AG04449 (cell line): ENCODE measurements at places on chromosomes 16 and 17.

GRCh38 chr16:86928523-86929011 lies 350.2 kb downstream of the FOXL1 start:
- DNase-seq, result no peak

DNA sequence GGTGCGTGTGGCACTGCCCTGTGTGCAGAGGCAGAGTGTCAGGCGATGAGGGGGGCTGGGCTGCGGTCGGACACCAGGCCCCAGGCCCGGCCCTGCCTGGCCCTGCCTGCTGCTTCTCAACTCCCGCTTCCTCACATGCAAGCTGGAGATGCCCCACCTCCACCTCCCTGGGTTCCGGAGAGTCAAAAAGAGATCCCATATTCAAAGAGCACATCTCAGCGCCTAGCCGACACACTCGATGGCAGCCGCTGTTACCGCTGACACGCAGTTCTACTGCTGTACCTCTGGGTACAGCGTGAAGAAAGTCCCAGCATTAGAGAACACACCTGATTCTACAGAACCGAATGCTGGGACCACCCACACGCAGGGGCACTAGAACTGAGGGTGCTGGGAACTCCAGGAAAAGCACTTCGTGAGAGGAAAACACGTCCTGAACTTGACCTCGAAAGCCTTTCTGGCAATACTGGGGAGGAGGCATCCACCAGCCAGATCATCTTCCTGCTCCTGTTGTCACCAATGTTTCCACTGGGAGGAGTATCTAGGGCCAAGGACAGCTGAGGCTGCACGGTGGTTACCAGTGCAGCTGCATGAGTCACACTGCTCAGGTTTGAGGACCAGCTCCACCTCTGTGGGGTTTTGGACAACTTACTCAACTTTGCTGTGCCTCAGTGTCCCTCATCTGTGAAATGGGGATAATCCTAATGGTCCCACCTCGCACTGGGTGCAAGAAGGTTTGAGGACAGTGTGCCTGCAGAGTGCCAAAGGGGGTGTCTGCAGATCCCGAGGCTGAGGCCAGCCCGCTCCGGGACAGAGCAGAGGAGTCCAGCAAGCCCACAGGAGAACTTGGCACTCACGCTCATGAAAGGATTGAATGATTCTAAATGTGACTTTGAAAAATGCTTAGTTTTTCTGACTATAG lies 100.4 kb upstream of the DNAH17 start:
- no peak for DNase-seq

- peak; percentile 96 for DNase-seq
These were observed 15.9 kb downstream of the TMEM92 start for GRCh38 chr17:50289991-50290702.

GRCh38 chr16:31157136-31157535 lies 7.3 kb upstream of the PRSS36 start:
- DNase-seq, result no peak

- DNase-seq, result no peak
These were observed 206.0 kb downstream of the CYB561 start for GRCh38 chr17:63240106-63240505.

DNA sequence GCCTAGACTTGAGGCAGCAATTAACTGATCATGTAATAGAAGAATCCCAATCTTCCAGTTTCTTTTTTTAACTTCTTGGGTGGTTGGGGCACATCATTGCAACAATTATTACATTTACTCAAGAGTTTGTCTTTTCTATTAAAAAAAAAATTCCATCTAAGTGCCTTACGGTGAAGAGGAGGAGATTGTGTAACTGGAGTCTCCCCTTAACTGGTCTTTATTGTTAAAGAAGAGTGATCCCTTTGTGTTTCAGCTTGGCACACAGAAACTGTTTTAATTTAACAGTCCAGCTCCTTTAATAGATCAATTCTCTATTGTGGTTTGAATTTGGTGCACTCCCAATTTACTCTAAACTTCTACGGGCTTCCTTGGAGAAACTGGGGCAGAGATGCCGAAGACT lies 75.2 kb downstream of the FTO start:
- DNase-seq, result no peak

GRCh38 chr16:19767497-19767896 lies 49.4 kb downstream of the IQCK start:
- no peak for DNase-seq

- no peak for DNase-seq
These were observed 133.6 kb downstream of the AATF start for GRCh38 chr17:37082311-37082860.

- DNase-seq, result no peak
These were observed 5.3 kb downstream of the FAM234A start for GRCh38 chr16:239948-240277.

DNA sequence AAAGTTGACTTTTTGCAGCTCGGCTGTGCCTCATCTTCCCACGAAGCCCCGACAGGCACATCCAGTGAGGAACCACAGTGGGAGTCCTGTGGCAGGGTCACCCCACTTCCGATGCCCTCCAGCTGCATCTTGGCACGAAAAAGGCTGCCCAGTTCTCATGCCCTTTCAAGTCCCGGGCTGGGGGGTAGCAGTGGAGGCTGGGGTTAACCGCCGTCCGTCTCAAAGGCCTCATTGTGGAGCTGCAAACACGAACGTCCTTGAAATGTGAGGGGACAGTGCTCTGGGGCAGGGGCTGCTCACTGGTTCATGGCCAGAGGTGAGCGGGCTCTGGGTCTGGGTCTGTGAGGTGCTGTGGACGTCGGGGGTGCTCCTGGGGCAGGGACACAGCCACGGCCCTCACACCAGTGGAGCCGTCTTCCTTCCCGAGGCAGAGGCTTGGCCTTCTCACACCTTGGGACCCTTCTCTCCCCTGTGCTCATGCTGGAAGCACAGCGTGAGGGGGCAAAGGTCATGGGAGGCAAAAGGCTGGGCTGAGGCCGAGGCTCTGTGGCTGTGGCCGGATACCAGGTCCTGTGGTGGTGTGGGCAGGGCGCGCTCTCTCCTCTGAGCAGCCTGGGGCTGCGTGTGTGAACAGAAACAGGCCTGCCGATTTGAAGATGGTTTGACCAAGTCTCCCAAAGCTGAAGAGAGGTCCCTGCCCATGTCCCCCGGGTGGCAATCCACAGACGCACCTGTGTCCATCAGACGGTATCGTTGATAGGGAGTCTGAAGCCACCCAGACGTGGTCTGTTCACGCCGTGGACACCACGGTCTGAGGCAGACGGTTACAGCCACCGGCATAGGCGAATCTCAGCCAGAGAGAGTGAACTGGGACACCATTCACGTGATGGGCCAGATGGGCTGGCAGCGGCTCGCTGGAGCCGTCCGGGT lies 3.1 kb upstream of the MC1R start:
- DNase-seq, result no peak

DNA sequence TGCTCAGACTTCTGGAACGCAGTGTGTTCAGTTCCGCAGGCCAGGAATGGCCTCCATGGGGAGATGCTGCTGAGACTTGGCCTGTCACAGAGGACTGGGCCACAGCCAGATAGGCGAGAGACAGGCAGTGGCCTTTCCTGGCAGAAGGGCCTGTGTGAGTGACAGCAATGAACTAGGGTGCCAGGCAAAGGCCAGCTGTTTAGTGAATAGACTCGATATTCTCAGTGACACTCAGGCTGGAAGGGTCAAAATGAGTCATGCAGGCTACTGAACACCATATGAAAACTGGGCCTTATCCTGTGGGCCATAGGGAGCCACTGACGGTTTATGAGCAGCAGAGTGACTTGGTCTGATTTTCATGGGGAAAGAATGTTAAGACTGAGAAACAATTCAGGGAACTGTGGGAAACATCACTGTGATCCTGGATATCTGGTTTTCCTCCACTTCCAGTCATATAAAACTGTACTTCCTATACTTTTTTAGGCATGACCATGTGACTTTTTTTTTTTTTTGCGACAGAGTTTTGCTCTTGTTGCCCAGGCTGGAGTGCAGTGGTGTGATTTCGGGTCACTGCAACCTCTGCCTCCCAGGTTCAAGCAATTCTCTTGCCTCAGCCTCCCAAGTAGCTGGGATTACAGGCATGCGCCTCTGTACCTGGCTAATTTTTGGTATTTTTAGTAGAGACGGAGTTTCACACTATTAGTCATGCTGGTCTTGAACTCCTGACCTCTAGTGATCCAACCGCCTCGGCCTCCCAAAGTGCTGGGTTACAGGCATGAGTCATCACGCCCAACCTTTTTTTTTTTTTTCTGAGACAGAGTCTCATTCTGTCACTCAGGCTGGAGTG lies 5.2 kb upstream of the NUBP1 start:
- no peak for DNase-seq

GRCh38 chr17:39757931-39758873 lies 20.5 kb downstream of the GRB7 start:
- DNase-seq, result no peak

DNA sequence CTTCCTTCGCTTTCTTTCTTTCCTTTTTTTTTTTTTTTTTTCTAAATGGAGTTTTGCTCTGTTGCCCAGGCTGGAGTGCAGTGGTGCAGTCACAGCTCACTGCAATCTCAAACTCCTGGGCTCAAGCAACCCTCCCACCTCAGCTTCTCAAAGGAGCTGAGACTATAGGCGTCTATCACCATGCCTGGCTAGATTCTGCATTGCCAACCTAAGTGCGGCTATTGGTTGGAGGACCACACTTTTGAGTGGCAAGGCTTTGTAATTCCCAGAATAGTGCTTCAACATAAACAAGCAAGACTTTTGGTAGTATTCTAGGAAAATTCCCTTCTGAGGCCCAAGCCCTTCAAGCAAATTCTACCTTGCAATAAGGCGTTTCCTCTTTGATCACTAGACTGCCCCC lies 107.8 kb downstream of the YPEL2 start:
- no peak for DNase-seq

DNA sequence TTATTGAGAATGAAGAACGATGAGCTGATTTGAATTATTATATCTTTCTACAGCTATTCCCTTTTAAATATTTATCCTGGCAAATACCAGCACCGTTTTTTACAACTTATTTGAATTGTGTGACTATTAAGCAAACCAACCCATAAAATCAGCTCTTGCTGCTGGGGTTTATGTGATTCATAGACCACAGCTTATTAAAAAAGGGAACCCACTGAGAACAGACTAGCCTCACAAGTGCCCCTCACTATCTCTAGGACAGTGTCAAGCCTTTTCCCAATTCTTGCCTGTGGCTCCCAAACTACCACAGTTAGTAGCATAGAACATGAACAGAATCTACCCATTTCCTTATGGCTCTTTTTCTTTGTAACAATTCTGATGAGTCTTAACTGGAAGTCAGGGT lies 6.1 kb upstream of the LIG3 start:
- no peak for DNase-seq

DNA sequence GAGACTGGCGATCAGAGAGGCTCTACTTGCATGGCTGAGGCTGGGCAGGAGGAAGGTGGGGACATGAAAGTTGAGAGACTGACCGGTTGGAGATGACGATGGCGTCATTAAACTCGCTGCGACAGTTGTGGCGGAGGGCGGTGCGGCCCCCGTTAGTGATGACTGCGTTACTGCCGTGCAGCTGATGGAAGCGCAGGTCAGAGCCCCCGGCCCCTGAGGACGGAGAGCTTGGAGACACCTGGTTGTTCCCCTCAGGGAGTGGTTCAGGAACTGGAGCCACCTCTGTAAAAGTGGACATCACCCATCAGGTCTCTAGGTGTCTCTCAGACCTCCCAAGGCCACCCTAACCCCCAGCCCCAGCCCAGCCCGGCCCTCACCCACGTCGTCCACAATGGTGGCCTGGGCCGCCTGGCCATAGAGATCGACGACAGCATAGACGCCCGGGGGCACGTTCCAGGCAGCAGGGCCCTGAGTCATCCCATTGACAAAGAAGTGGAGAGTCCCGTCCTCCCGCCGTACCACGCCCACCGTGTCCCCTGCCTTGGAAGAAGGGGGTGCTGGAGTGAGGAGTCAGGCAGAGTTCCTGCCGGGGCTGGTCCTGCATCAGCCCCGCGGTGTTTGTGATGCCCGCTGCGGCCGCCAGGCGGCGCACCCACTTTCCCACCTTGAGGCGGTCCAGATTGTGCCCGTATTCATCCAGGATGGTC lies 5.3 kb downstream of the NEURL4 start:
- no peak for DNase-seq

- DNase-seq, result no peak
These were observed 28.4 kb upstream of the ZNF423 start for GRCh38 chr16:49884033-49885015.
